ENCODE measurements at places on chromosomes 3 and 15.

- DNase-seq = no peak
These were observed 11.5 kb upstream of the ANKRD28 start for GRCh38 chr3:15809313-15809712.

DNA sequence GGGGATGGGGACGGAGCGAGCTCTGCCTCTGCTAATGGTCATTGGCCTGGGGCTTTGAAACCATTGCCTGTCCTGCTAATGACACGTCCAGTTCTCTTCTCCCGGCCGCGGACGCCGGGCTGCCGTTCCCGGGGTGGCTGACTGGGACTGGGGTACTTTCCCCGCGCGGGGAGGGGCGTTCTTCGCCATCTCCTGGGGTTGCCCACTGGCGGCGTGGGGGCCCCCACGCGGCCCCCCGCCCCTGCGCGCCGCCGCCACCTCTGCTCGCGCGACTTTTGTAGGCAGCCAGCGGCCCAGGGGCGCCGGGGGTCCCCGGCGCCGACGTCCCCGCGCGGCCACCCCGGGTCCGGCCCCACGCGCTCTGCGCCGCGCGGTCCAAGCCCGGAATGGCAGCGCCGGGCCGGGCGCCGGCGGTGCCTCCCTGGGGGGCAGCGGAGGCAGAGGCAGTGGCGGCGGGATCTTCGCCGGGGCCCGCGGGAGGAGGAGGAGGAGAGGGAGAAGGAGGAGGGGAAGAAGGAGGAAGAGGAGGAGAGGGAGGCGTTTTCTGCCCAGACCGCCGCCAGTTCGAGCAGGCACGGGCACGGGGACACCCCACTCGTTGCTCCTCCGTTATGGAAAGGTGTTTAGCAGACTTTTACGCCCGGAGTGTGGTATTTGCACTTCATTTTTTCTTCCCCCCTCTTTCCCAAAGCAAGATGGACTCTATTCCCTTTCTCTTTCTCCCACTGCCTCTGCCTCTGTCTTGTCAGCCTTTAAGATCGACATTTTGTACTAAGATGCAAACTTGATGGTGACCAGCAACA, 2.3 kb downstream of the BBX start:
- DNase-seq = peak; percentile 39

GRCh38 chr3:46542344-46542743, 23.8 kb downstream of the LRRC2 start:
- no peak for DNase-seq

GRCh38 chr3:48400824-48401433, 28.9 kb downstream of the FBXW12 start:
- DNase-seq = no peak

- DNase-seq = no peak
These were observed 24.8 kb downstream of the TMEM212 start for GRCh38 chr3:171867981-171868380.

- no peak for DNase-seq
These were observed 828 bp upstream of the ATOSA start for GRCh38 chr15:52680041-52680391.

GRCh38 chr3:14016900-14017475, 107.7 kb downstream of the CHCHD4 start:
- DNase-seq = no peak

GRCh38 chr15:43118829-43119228, 13.0 kb upstream of the UBR1 start:
- no peak for DNase-seq

- DNase-seq = no peak
These were observed 18.0 kb downstream of the LRRK1 start for GRCh38 chr15:100937171-100937570.

DNA sequence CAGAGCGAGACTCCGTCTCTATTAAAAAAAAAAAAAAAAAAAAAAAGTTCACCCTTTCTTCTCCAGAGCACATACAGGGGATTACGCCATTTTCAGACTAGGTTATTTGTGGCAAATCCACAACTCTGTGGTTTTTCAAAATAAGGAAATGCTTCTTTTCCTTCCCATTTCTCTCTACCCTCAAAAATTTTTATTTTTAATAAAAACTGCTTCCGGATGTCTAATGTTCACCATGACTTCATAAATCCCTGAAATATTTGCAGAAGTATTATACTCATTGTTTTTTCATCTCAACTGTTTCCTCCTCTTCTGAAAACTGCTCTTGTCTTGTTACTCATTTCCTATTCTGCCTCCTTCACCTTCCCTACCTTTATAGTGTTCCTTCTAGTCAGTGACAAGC, 45.0 kb upstream of the SLC12A8 start:
- no peak for DNase-seq

DNA sequence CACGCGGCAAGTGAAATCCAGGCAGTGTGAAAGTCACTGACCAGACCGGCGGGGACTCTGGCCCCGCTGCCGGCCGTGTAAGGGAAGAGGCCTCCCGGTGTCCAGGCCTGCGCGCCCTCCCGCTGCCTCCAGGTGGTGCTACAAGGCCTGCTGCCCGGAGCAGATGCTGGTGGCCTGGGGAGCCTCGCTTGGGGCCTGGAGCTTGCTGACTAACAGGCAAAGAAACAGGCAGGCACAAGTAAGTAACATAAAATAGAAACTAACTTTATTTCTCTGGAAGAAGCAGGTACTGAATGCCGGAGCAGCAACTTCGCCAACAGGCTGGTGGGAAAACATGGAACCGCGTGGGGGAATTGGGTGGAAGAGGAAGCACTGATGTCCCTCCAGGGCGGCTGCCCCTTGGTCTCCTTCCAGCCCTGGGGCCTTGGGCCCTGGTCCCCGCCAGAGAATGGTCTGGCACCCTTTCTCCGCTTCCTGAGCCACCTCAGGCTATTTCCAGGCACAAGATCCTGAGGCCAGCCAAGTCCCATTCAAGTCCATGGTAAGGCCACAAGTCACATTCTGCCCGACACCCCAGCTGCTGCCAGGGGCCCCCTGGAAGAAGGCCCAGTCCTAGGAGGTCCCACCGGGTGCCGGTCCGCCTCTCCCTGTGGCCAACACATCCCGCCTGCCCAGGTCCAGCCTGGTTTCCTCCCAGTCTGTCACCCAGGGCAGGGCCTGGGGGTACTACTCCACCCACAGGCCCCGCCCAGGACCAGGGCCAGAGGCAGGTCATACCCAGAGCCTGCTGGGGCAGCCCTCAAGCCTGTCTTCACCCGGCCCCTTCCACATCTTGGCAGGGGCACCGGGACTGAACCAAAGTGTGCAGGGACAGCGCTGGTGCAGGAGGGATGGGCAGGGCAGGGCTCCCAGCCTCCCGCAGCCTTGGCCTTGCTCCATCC, 45.0 kb downstream of the TNK2 start:
- peak; percentile 84 for DNase-seq

DNA sequence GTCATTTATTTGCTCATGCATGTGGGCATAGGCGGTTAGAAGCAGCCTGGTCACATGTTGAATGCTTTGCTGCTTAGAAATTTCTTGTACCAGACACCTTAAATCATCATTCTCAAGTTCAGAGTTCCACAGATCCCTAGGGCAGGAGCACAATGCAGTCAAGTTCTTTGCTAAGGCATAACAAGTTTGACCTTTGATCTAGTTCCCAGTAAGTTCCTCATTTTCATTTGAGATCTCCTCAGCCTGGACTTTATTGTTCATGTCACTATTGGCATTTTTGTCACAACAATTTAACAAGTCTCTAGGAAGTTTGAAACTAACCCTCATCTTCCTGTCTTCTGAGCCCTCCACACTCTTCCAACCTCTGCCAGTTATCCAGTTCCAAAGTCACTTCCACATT, 22.8 kb downstream of the HGD start:
- no peak for DNase-seq

DNA sequence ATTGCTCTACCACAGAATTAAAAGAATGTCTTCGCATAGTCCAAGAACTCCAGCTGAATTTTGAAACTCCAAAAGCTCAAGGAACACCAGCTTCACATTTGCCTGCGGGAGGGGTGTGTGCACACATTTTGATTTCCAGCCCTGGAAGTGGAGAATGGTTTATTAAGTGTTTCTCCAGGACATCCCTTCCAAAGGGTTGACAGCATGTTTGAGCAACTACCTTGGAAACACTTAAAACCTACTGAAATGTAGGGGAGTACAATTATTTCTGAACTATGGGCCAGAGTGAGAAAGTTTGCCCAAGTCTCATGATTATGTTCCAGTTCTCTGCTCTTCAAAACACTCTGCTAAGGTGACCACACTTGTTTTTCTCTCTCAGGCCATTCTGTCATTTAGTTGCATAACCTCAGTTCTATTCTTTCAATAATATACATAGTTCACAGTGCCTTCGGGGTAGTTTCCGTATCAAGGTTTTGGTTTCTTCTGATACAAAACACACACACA, 7.9 kb downstream of the ACP3 start:
- DNase-seq = no peak

DNA sequence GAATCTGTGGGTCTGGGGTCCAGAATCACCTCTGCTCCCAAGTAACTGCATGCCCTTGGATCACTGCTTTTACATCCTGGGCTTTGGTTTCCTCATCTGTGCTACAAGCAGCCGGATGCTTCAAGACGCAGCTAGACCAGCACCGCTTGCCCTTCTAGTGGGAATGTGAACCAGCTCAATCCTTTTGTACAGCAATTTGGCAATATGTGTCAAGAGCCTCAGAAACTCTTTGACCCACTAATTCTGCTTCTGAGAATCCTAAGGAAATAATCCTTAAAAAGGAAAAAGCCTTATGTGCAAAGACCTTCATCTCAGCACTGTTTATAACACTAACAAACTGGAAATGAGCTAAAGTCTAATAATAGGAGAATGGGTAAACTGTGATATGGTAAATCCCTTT, 48.7 kb downstream of the ADCY5 start:
- DNase-seq = no peak

DNA sequence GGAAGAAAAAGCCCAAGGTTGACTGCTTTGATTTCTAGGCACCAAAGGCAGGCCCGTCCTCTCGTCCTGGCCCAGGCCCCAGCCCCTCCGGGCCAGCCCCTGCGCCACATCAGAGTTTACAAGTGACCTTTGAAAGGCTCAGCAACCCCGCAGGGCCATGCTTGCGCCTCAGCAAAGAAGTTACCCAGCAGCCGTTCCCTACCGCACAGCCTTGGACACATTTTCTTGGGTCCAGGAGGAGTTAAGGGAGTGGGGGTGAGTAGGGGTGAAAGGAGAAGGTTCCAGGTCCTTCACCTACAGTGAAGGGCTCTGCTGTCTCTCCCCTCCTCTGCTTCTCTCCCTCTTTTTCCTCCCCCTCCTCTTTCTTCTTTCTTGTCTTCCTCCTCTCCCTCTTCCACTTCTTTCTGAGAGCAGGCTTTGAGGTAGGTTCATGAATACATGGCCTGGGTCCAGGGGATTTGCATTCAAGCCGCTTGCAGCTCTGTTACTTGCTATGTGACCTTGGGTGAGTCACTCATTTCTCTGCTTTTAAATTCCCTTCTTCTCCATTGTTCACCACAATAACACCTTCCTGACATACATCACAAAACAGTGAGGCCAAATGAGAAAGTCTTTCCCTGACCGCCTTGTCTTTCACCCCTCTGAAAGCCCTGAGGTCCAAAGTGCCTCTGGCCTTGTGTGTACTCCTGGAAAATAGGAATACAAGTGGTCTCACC, 223.3 kb upstream of the TPRG1 start:
- DNase-seq = peak; percentile 48

DNA sequence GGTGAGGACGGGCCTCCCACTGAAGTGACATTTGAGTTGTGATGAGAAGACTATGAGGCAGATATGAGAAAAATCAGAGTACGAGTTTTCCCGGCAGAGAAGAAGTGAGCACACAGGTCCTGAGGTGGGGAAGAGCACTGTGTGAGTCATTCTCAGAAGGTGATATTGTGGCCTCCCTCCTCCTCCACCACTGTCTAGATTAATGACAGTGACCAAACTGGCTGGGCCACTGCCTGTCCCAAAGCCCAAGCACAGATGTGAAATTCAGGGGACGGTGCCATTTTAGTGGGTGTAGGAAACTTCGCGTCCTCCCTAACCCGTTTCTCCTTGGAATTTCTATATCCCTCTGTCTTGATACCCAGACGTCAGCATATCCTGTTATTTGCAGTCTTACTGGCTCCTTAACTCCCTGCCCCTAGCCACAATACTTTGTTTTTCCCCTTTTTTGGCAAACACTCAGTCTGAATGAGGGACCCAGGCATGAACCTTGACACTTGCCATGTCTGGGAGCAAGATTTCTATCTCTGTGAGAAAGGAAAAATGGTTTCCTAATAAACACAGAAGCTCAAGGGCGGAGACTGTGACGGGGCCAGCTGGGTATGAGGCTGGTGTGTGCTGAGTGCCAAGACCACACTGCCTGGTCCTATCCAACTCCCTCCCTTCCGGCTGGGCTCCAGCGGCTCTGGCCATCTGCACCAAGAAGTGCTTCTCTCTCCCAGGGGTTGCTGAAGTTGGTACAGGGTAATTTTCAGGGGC, 15.2 kb downstream of the PRICKLE2 start:
- peak; percentile 65 for DNase-seq

- DNase-seq = no peak
These were observed 1061.2 kb downstream of the FHIT start for GRCh38 chr3:60190073-60190472.

GRCh38 chr3:152379415-152380042, 110.8 kb downstream of the MBNL1 start:
- no peak for DNase-seq

DNA sequence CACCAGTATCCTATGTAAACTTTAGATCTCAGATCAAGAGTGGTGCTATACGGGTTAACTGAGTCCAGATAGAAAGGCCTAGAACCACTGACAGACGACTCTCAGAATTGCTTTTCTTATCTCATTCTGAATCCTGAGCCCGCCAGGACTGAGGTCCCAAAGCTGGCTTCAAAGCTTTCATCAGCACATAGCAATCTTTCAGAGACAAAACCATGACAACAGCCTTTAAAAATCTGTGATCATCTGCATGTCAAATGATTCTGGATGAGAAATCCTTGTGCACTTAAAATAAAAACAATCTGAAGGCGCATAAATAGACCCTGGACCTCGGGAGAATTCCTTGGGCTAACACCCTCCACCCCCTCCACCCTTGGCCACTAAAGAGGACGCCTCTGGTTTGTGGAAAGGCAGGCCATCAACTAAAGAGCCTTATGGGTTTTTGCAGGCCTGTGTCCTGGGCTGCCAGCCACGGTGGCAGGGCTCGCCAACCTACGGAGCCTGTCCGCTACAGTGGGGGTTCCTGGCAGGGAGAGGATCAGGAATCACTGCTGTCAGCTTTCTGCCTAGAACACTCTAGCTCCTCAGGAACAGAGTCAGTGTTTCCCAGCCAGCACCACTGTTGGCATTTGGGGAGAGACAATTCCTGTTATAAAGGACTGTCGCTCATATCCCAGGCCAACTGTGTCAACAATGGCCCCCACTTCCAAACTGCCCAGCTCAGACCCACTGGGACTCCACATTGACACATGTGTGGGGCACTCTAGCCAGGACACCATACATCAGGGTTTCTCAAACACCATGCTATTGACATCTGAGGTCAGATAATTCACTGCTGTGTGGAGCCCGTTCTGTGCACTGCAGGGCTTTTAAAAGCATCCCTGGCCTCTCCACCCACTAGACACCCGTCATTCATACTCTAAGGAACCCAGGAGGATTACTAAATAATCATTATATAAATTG, 20.2 kb downstream of the TLE3 start:
- no peak for DNase-seq

- no peak for DNase-seq
These were observed 17.2 kb downstream of the TSEN2 start for GRCh38 chr3:12501360-12502020.

- DNase-seq = no peak
These were observed 9.8 kb downstream of the CTXND1 start for GRCh38 chr15:80242132-80242769.

- no peak for DNase-seq
These were observed 1.5 kb downstream of the LRRK1 start for GRCh38 chr15:100920516-100921135.
